A172 (cell line): ENCODE measurements at places on chromosomes 13 and 19. TPM values are rescaled to one million over a fixed set of nuclear protein-coding genes. Genes with fewer than 3 reads are reported as not detected.
A peak's percentile ranks its signal among the peaks of the same experiment; 100 is the strongest.

DNA sequence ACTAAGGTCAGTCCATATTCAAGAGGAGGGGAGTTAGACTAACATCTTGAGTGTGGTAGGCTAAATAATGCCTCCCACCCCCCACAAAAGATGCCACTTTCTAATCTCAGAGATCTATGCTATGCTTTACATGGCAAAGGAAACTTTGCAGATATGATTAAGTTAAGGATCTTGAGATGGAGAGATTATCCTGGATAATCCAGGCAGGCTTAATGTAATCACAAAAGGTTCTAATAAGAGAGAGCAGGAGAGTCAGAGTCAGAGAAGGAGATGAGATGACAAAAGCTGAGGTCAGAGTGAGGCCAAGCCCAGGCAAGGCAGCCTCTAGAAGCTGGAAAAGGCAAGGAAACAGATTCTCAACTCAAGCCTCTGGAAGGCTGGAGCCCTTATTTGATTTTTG is 1011.6 kb downstream of the PCDH9 start:
- DNase-seq = no peak

- DNase-seq = no peak
Measured at GRCh38 chr13:104375614-104376013, 1309.4 kb upstream of the SLC10A2 start.

- DNase-seq = no peak
Measured at GRCh38 chr19:36046443-36047050, 7.5 kb downstream of the THAP8 start.

TMEM86B gene
- total RNA-seq = 1.6 and 3.4 TPM in 2 replicates

DNA sequence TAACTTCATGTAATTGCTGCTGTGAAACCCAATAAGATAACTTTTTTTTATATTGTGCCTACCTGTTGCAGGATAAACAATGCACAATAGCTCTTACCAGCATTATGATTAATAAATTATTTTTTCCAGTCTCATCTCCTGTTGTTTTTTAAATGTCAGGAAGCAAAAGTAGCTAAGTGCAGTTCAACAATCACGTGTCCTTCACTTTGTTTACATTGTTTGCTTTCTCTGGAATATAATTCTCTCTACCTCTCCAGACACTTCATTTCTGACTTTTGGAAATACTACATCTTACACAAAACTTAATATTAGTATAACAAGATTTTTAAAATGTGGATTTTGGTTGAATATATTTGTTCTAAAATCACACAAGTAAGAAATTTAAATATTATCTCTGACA is 1359.4 kb downstream of the SLITRK1 start:
- no peak for DNase-seq

GRCh38 chr13:48896312-48896711 is 79.4 kb upstream of the FNDC3A start:
- peak; percentile 29 for DNase-seq

GRCh38 chr13:34942732-34943435 is 814 bp downstream of the NBEA start:
- DNase-seq = peak; percentile 11

- DNase-seq = no peak
Measured at GRCh38 chr13:98586400-98587345, 9.8 kb upstream of the STK24 start.

- DNase-seq = peak; percentile 92
Measured at GRCh38 chr19:37977992-37978391, 71.0 kb downstream of the SIPA1L3 start.

CYP4F12 gene
- 1.3 and 1.6 TPM in 2 replicates for total RNA-seq

DNA sequence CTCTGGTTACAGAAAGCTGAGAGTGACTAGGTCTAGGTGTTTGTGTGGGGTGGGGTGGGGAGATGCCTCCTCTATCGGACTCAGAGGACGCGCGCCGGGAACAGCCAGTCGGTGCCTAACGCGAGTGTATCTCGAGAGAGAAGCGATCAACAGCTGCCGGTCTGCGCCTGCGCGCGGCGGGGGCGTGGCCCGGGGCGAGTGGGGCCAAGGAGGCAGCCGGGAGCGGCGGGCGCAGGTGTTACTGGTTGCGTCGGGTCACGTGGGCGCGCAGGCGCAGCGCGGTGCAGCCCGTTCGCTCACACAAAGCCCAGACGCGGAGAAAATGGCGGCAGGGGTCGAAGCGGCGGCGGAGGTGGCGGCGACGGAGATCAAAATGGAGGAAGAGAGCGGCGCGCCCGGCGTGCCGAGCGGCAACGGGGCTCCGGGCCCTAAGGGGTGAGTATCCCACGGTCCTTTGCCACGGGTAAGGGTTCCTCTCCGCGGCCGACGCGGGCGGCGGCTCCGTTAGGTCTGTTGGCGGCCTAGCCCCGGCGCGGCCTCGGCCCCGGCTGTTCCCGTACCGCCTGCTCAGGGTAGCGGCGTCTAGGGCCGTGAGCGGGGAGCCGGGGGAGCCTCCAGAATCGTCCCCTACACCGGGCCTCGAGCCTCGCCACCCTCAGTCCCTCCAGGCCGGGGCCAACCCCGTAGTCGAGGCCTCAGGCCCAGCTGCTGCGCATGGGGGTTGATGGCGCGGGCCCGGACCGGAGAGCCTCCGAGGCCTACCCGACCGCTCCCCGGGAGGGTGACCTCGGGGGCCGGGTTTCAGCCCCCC is at the start of gene HNRNPM:
Gene HNRNPM, plus strand, starts transcription at position 299 of the 811 bp plus-strand sequence. Its CDS starts 24 bp downstream, at position 323.
- peak; percentile 97 for DNase-seq

- DNase-seq = peak; percentile 21
Measured at GRCh38 chr13:36986462-36987240, 12.5 kb downstream of the ALG5 start.

- DNase-seq = no peak
Measured at GRCh38 chr13:72963762-72964161, 95.0 kb upstream of the KLF5 start.

GRCh38 chr19:15372470-15372869 is 7.1 kb downstream of the AKAP8 start:
- no peak for DNase-seq

- no peak for DNase-seq
Measured at GRCh38 chr13:32407854-32408253, 20.1 kb downstream of the N4BP2L1 start.

GRCh38 chr19:50039968-50040367 is 14.2 kb downstream of the ZNF473 start:
- no peak for DNase-seq

DNA sequence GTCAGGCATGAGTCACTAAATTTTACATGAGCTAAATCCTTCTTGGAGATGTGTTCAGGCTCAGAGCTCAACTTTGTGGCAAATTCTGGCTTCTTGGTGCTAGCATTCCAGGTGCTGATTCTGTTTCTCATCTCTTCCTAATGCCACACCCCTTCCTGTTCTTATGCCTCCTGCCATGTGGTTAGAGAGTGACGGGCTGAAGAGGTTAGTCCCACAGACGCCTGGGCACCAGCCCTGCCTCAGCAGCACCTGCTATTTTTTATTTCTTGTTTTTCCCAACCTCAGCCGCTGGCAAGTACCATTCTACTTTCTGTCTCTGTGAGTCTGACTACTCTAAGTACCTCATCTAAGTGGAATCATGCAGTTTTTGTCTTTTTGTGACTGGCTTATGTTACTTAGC is 329.5 kb downstream of the KCNRG start:
- DNase-seq = no peak

GRCh38 chr19:7970716-7971448 is 27.4 kb upstream of the TIMM44 start:
- DNase-seq = peak; percentile 41

GRCh38 chr13:34803756-34804155 is 138.3 kb upstream of the NBEA start:
- peak; percentile 15 for DNase-seq

DNA sequence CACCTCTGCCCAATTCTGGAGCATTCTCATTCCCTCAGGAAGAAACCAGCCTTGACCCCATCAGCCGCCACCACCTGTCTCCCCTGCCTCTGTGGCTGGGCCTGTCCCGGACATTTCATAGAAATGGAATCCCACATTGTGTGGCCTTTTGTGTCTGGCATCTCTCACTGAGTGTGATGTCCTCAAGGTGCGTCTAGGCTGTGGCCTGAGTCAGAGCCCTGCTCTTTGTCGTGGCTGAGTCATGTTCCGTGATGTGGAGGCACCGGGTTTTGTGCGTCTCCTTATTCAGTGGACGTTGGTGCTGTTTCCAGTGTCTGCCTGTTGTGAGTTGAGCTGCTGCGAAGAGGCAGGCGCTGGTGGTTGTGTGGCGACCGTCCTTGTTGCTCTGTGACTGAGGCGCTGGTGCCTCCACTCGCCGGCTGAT is 3.5 kb downstream of the FZR1 start:
- DNase-seq = peak; percentile 86

DNA sequence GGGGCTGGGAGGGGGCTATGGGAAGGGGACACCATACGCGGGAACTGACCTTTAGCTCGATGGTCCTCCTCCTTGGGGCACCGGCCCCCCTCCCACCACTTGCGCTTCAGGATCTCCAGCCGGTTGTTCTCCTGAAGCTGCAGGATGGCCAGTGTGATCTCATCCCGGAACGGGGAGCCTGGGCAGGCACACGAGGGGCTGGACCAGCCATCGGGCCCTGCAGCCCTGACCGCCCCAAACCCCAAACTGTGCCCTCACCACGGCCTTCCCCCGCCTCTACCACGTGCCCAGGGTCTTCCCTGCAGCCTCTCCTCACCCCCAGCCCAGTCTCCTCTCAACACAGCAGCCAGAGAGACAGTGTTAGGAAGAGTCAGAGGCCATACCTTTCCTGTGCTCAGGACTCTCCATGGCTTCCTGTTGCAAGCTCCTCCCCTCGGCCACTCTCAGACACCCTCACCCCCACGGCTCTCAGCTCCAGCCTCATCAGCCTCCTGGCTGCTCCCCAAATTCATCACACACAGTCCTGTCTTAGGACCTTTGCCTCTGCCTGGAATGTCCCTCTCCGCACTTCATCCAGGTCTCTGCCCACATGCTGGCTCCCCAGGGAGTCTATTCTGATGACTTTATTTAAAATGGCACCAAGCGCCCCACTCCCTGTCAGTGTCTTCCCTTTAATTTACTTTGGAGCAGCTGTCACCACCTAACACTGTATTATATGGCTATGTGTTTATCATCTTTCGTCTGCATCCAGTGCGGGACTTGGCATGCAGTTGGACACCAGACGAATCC is 9.7 kb upstream of the ATP1A3 start:
- no peak for DNase-seq

DNA sequence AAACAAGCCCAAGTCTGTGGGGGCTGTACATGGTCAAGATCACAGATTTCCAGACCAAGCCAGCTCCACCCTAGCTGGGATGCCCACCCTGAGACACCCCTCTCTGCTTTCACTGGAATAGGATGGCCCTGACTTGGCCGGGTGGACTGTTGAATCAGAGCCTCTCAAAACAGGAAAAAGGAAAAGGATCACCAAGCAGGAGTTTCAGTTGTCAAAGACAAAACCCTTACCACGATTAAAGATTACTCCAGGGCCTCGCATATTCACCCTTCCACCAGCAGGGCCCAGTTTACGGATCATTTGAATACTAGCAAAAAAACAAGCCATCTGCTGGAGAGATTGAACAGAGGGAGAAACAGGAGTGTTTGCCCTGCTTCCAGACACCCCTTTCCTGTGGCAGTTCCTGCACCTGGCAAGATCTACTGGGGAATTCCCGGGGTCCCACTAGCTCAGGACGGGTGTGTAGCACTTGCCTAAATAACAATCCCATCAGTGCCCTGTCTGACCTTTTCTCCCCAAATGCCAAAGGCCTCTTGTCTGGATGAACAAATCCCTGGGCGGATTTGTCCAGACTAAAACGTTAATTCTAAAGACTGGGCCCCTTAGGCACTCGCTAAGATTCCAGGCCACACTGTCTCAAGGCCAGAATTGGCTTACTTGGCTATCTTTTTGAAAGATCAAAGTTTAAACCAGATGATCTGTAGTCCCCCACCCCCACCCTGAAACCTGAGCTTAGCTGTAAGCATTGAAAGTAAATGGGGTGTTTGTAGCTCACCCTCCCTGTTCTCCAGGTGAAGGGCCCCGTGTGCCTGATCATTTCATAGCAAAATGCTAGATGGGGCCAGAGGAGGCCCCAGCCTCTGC is 38.4 kb downstream of the ACTN4 start:
- no peak for DNase-seq

ACP7 gene
- total RNA-seq = 0.03 and 0.31 TPM in 2 replicates

THAP8 gene
- total RNA-seq = 7.3 and 13.6 TPM in 2 replicates

GRCh38 chr13:23159205-23159759 is 21.5 kb upstream of the SGCG start:
- DNase-seq = no peak

DNA sequence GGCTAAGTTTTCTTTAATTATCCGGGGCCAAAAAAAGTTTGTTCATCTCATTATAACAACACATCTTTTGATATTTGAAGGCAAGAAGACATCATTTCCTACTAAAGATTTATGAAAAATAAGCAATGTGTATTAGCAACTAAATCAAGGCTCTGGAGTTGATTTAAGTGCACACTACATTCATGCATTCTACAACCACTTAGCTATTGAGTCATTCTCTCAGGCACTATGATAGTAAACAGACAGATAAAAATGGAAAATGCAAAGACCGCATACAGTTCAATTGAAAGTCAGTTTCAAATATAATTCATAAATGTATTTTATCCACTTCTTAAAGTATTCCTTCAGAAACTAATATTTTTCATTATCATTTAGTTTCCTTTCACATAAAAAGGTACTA is 1395.2 kb downstream of the PCDH9 start:
- DNase-seq = no peak

DNA sequence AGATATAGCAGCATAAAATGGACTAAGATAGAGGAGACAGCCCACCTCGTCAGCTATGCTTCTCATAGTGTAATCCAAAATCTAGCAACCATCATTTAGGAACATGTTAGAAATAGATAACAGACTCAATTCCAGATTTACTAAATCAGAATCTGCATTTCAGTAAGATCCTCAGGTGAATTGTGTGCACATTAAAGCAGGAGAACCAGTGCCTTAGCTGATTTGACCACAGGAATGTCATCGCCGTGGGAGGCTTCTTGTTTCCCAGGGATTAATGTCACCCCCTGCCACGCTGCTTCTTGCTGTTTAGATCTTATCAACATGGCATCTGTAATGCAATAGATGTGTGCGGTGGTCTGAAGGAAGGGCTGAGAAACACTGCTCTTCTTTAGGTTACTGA is 84.0 kb downstream of the GPC5 start:
- peak; percentile 28 for DNase-seq

DNA sequence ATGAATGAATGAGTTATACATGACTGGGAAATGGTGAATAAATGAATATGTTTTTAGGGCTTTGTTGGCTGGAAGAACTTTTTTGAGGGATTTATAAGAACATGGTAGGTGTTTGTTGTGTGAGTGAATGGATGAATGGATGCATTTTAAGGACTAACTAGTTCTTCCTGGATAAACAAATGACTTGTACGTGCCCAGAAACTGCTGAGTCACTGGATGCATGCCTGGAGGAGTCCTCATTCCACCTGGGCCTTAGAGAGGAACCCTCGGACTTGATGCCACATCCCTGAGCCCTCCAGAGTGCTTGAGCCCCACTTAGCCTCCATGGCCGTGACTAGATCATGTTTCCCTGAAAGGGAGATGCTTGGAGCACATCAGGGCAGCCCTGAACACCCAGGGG is 153.4 kb downstream of the DPF1 start:
- peak; percentile 70 for DNase-seq

LAIR1 gene
- not detected in 2 replicates for total RNA-seq

- DNase-seq = peak; percentile 56
Measured at GRCh38 chr13:83350569-83350968, 531.7 kb downstream of the SLITRK1 start.
